Posterior vena cava (tissue), 2 donors: ENCODE measurements at places on chromosomes 5 and 9. TPM values are rescaled to one million over a fixed set of nuclear protein-coding genes. Genes with fewer than 3 reads are reported as not detected.

The SPINK6 gene
- total RNA-seq = not detected

The IL7R gene
- 4.2 TPM for total RNA-seq

The KCNN2 gene
- total RNA-seq = 0.24 TPM

The PSAT1 gene
- 2.5 TPM for total RNA-seq

The TLX3 gene
- total RNA-seq = not detected

The ZDHHC12 gene
- total RNA-seq = 8.6 TPM

The SLC34A3 gene
- total RNA-seq = not detected

The C5orf34 gene
- 1.5 TPM for total RNA-seq

The GEMIN5 gene
- 13.4 TPM for total RNA-seq

The PCDHA12 gene
- not detected for total RNA-seq

The TAS2R1 gene
- total RNA-seq = not detected

The ZFP37 gene
- total RNA-seq = 4.4 TPM

The ARRDC1 gene
- 14.9 TPM for total RNA-seq

The PRSS3 gene
- 1.00 TPM for total RNA-seq

The STPG3 gene
- total RNA-seq = not detected
